ENCODE measurements at places on chromosomes 11 and 22.
A peak's percentile ranks its signal among the peaks of the same experiment; 100 is the strongest.

DNA sequence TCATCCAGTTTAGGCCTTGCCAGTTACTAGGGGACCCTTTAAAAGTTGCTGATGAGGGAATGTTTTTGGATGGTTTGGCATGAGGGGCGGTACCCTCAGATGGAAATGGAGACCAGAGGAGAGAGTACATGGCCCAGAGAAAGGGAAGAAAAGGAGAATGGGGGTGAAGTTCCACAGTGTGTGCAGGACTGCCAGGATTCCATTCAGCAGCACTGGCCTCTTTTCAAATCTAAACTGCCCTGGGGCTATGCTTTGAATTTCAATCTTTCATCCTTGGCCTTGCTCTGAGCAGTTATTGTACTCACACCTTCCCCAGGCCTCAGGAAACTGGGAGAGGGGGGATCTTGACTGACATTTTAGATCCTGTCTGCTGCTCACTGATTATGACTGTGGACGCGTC is 3.0 kb downstream of the SLC3A2 start:
- DNase-seq, result no peak

- peak; percentile 24 for DNase-seq
These were observed 68.4 kb downstream of the TBC1D22A start for GRCh38 chr22:46830841-46831240.

- DNase-seq, result peak; percentile 62
These were observed 107.7 kb upstream of the CLMP start for GRCh38 chr11:123302751-123303195.

GRCh38 chr11:122984186-122985011 is 2.8 kb upstream of the BSX start:
- DNase-seq, result peak; percentile 68

DNA sequence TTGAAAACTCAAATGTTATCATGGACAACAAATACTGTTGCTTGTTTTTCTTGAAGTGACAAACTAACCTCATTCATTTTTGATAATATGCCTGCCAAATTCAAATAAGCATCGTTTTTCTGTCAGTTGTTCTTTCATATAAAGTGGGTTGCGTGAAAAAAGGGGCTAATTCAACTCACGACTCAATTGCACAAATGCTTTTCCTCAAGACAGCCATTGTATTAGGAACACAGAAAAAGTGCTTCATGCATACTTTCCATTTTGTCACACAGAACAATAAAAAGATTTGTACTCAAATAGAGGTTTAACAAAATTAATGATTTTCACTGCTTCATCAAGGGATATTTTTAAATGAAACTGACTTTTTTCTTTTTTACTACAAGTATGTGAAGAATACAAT is 94.6 kb upstream of the ALKBH3 start:
- DNase-seq, result no peak

GRCh38 chr22:48096851-48097665 is 1334.6 kb downstream of the TBC1D22A start:
- peak; percentile 52 for DNase-seq

DNA sequence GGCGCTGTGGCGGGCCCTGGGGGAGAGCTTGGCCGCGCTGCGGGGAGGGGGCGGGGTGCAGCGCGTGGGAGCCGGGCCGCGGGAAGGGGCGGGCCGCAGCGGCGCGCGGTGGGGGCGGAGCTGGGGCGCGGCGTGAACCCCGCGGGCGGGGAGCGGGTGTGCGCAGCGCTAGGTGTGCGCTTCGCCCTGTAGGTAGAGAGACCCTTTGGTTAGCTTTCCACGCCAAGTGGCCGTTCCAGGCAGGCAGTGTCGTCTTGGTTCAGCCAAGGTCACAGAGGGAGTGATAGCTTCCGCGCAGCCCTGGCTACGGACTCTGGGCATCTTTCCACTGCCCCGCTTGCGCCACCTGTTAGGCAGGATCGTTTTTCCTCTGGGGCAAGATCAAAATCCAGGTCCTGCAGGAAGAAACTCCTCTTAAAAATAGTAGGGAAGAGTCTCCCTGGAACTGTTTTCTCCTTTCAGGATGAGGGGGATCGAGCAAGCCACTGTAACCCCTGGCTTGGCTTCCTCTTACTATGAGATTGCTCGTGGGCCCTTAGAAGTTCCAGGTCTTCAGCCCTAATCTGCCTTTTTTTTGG is 434 bp downstream of the BANF1 start:
- DNase-seq, result no peak

DNA sequence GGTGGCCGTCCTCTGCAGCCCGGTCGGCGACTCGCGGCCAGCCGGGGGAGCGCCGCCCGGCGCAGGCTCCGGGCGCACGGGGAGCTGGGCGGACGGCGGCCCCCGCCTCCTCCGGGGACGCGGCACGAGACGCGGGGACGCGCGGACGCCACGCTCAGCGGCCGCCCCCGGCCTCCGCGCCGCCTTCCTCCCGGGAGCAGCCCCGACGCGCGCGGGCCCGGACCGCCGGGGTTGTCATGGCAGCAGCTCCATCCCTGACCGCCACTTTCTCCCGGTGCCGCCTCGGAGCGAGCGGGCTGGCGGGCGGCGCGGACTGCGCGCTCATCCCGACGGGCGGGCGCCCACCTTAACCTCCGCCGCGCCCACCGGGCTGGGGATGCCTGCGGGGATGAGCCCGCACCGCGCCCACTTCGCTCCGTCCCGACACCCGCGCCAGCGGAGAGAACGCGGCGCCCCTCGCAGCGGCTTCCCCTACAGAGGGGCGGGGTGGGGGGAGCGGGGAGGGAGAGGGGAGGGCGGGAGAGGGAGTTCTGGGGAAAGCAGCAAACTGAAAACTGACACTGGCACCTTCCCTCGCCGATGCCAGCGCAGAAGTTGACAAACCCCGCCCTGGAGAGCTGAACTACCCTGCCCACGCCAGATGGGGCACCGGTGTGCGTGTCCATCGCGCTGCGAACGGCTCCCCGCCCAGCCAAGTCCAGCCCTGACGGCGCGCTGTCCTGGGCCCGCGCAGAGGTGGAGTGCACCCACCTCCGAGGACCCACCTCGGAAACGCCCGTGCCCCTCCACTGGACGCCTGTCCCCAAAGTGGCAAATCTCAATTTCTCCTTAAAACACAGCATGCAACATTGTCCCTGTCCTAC is 588.4 kb downstream of the OPCML start:
- no peak for DNase-seq

- DNase-seq, result no peak
These were observed 159.3 kb downstream of the MN1 start for GRCh38 chr22:27642104-27642800.

All from activated CD8-positive, alpha-beta memory T cell treated with anti-CD3 and anti-CD28 coated beads for 24 hours (primary cell).